Renal cortex interstitium (tissue), 15 donors: ENCODE measurements at places on chromosomes 5 and 9.

DNA sequence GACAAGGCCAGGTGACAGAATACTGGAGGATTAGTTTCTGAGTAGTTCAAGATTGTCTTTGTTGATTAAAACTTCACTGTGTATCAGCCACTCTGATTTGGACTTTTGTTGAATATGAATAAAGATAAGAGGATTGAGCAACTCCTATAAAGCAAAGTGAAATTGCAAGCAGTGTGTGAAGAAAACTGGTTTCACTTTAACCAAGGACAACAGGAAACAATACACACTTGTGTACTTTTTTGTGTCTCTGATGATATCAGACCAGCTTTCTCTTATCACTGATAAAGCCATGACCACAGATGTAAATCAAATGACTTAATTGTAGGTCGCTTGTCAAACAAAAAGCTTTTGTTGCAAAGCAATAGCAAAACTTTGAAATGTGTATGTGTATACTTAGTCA lies 268.6 kb downstream of the FER start:
- no peak for DNase-seq

GRCh38 chr9:134442085-134442474 lies 115.8 kb downstream of the RXRA start:
- no peak for DNase-seq

DNA sequence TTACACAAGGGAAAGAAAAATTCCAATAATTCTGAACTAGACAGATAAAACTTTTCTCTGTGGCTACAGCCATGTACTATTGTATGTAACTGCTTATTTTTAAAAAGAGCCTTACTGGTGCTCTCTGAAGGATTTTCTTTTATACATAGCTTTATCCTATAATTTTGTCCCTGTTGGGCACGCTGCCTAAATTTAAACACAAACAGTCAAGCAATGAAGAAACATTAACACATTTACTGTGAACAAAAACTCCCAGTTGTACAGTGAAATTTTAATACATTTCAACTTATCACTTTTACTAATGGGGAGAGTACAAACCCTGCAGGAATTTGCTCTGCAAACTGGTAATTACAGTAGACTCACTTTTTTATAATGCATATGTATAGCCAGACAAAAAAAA lies 273.3 kb downstream of the BNC2 start:
- DNase-seq: no peak

DNA sequence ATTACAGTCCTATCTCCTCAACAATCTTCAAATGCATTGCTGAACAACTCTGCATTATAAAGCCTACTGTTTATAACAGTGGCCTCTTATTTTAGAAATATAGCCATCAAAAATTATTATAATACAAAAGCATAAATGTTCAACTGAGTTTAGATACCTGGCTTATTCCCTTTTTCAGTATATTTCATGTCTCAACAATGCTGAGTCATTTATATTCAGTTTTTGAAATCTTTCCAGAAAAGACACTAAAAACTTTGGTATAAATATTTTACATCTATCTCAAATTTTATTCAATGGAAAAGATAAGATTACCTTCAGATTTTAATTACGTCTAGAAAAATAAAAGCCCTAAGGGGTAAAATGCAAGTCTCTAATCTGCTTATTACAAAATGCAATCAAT lies 37.9 kb downstream of the LURAP1L start:
- DNase-seq: no peak

- no peak for DNase-seq
These were observed 120.2 kb upstream of the RASA1 start for GRCh38 chr5:87147441-87147840.

- DNase-seq: no peak
These were observed 52.6 kb upstream of the TBC1D9B start for GRCh38 chr5:179960204-179960831.

- no peak for DNase-seq
These were observed 26.8 kb downstream of the ACTBL2 start for GRCh38 chr5:57455511-57456455.

DNA sequence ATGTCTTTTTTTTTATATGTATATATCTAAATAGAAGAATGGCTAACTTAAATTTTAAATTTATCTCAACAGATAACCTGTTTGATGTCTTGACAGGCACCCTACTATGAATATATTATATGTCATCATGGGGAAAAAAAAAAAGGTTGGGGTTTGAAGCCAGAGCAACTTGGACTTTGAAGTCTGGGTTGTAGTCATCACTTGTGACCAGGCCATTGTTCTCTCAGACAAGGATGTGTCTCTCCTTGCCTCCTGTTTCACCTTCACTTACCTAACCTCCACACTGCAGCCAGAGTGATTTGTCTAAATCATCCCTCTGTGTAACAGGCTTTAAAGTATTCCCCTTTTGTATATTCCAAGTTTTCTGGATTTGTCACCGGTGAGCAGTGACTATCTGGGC lies 56.7 kb upstream of the TNFSF8 start:
- DNase-seq: no peak
